Mesothelial cell of epicardium (in vitro differentiated cells): ENCODE measurements at places on chromosomes 16 and 17.

GRCh38 chr16:77585379-77586251 is 136.7 kb upstream of the NUDT7 start:
- H3K36me3 ChIP-seq, result no peaks in the 10 kb centered on the region
- H3K27ac ChIP-seq, result no peak overlapping the region
- H3K27me3 ChIP-seq, result peaks cover 2% of the 10 kb centered on the region
- H3K4me3 ChIP-seq, result no peak overlapping the region

DNA sequence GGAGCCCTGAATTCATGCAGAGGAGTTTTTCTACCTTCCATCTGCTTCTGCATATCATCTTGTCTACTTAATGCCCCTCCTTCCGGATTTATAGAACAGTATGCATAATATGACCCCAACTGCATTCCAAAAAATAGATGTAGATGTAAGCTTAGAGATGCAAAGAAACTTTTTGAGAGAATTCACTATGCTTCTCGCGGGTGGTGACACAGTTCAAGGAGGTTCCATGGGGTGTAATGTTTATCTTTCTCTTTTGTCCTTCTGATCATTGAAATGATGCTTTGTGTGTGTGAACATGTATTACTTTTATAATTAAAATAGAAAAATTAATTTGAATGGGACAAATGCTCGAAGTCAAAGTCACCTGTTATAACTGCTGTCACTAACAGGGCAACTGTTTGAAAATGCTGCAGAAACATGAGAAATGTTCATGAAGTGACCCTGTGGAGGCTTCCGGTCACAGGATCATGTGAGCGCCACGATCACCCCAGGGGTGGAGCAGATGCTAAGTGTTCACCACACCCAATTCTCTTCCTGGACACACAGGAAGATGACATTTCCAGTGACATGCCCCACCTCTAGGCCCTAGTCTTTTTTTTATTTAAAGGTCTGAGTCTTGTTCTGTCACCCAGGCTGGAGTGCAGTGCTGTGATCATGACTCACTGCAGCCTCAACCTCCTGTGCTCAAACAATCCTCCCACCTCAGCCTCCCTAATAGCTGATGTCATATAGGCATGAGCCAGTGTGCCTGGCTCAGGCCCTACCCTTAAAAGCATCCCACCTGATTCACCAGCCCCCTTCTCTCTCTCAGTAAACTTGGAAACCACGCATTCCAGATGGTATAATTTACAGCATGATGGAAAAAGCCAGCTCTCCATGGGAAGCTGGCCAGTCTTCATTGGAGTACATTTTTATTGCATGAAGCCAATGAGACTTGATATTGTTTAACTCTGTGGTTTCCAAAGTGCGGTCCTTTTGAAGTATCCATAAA is 21.0 kb upstream of the AGRP start:
- H3K27me3 ChIP-seq, result peaks cover 10% of the 10 kb centered on the region
- no peak for DNase-seq
- H3K27ac ChIP-seq, result no peak overlapping the region
- no peaks in the 10 kb centered on the region for H3K36me3 ChIP-seq
- H3K4me1 ChIP-seq, result peaks cover 2% of the 10 kb centered on the region

- no peaks in the 10 kb centered on the region for H3K27me3 ChIP-seq
- no peak for DNase-seq
- no peak overlapping the region for H3K27ac ChIP-seq
- H3K36me3 ChIP-seq, result peaks cover 34% of the 10 kb centered on the region
- H3K4me1 ChIP-seq, result peaks cover 11% of the 10 kb centered on the region
These were observed 132.4 kb upstream of the CHMP6 start for GRCh38 chr17:80859002-80859941.

GRCh38 chr17:41340934-41341861 is 9.4 kb downstream of the KRT33A start:
- H3K4me1 ChIP-seq, result peaks cover 20% of the 10 kb centered on the region
- no peak for DNase-seq
- H3K4me3 ChIP-seq, result no peak overlapping the region
- no peaks in the 10 kb centered on the region for H3K27me3 ChIP-seq

DNA sequence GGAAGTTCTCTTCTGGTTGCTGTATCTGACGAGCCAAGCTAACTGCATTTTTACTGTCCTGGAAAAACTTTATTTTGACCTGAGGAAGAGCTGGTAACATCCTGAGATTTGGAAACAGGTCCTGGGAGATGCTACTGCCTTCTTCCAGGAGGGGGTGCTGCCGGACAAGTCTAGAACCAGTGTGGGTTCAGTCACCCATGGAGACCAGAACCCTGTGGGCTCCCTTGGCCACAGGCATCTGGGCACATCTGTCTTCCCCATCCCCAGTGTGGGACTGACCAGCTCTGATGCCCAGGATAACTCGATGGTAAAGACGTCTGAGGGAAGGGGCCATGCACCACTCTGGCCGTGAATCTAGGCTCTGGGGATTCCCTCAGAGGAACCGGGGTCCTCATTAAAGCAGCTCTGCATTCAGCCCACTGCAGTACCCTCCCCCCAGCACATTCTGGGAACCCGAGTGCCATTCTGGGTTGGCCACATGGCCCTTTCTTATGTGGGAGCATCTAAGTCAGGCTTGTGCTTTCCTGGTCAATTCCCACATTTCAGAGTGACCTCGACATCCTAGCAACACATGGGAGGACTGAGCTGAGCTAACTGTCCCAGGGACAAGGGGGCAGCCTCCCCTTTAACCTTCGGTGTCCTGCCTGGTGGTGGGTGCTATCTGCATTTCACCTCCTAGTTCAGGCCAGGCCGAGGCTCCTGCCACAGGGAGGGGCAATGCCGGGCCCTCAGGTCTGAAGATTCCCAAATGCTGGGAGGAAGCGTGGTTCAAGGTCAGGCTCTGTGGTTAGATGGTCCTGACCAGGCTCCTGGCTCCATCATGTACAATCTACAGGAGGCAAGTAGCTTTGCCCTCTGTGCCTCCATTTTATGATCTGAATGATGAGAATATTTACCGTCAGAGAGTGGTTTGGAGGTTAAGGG is 6.4 kb downstream of the C16orf86 start:
- DNase-seq, result no peak
- no peak overlapping the region for H3K4me3 ChIP-seq
- peaks cover 6% of the 10 kb centered on the region for H3K36me3 ChIP-seq

DNA sequence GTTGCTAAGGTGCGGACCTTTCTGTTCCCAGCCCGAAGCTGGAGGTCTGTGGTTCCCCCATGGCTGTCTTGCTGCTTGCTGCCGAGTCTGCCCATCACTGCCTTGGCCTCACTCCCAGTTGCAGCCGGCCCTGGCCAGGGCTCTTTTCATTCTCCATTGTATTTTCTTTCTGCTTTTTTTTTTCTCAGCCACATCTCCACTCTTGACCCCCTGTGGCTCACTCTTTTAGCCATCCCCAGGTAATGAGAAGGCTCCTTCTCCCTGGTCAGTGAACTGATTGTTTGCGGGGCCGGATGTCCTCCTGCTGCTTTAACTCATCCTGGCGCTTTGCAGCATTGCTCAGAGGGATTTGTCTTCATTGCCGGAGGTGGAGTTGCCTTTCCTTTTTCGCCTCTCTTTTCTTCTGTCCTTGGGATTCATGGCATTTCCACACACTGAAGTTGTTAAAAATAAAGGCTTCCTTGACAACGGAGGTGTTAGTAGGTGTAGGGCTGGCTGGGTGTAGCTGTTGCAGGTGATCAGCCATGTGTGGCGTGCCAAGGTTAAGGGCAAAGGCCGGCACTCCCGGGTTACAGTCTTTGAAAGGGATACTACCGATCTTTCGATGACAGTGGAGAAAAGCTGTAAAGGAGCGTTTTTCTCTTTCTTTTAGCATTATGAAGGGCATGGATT is 34.1 kb downstream of the MAP2K6 start:
- H3K36me3 ChIP-seq, result peaks cover 1% of the 10 kb centered on the region
- H3K27me3 ChIP-seq, result no peaks in the 10 kb centered on the region
- peak overlapping the region; percentile 74 for H3K27ac ChIP-seq
- peaks cover 5% of the 10 kb centered on the region for H3K4me1 ChIP-seq
- no peak for DNase-seq

DNA sequence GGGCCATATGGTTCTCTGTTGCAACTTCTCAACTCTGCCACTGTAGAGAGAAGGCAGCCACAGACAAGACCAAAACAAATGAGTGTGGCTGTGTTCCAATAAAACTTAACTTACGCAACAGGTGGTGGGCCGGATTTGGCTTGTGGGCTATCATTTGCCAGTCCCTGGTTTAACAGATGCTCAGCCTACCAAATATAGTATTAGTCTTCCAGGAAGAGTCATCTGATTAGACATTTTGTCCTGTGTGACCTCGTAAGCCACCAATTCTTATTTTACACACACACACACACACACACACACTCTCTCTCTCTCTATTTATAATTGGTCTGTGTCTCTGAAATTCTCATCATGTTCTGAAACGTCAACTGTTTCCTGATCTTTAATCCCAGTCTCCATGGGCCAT is 245.9 kb downstream of the XYLT1 start:
- H3K4me1 ChIP-seq, result peaks cover 9% of the 10 kb centered on the region
- peak overlapping the region; percentile 23 for H3K27ac ChIP-seq
- no peak for DNase-seq
- no peaks in the 10 kb centered on the region for H3K36me3 ChIP-seq

GRCh38 chr17:74467221-74467951 is 952 bp downstream of the CD300A start:
- H3K4me3 ChIP-seq, result no peak overlapping the region
- H3K27ac ChIP-seq, result no peak overlapping the region
- DNase-seq, result no peak
- H3K36me3 ChIP-seq, result no peaks in the 10 kb centered on the region
- peaks cover 29% of the 10 kb centered on the region for H3K27me3 ChIP-seq

DNA sequence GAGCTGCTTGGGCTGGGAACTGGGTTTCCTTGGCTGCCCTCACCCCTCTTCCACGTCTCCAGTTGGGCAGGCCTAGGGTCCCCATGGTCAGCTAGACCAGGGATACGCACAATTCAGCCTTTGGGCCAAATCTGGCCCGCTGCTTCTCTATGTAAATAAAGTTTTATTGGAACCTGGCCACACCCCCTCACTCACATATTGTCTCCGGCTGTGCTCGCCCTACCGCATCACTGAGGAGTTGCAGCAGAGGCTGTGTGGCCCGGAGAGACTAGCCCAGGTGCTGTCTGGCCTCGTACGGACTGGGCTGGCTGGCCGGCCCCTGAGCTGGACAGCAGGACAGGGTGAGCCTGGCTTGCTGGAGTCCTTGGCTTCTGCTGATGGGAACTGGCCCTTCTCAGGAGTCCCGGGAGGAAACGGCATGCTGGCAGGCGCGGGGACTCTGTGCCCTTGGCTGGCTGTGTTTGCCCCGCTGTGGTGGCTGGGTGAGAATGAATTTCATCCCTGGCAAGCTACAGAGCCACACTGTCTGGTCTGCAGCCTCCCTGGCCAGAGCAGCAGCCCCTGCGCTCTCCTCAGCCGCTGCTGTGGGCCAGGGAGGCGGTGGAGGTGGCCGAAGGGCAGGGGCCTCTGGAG is 82.0 kb downstream of the ENGASE start:
- DNase-seq, result no peak
- no peak overlapping the region for H3K27ac ChIP-seq
- H3K4me3 ChIP-seq, result no peak overlapping the region
- H3K4me1 ChIP-seq, result no peaks in the 10 kb centered on the region
- H3K36me3 ChIP-seq, result no peaks in the 10 kb centered on the region

GRCh38 chr17:50527155-50527762 is 5.3 kb upstream of the EPN3 start:
- DNase-seq, result no peak
- peaks cover 12% of the 10 kb centered on the region for H3K4me1 ChIP-seq
- no peak overlapping the region for H3K4me3 ChIP-seq
- H3K36me3 ChIP-seq, result no peaks in the 10 kb centered on the region
- no peaks in the 10 kb centered on the region for H3K27me3 ChIP-seq

- peaks cover 27% of the 10 kb centered on the region for H3K4me1 ChIP-seq
- H3K27ac ChIP-seq, result no peak overlapping the region
These were observed 112.7 kb downstream of the ADCY9 start for GRCh38 chr16:4003576-4003975.

DNA sequence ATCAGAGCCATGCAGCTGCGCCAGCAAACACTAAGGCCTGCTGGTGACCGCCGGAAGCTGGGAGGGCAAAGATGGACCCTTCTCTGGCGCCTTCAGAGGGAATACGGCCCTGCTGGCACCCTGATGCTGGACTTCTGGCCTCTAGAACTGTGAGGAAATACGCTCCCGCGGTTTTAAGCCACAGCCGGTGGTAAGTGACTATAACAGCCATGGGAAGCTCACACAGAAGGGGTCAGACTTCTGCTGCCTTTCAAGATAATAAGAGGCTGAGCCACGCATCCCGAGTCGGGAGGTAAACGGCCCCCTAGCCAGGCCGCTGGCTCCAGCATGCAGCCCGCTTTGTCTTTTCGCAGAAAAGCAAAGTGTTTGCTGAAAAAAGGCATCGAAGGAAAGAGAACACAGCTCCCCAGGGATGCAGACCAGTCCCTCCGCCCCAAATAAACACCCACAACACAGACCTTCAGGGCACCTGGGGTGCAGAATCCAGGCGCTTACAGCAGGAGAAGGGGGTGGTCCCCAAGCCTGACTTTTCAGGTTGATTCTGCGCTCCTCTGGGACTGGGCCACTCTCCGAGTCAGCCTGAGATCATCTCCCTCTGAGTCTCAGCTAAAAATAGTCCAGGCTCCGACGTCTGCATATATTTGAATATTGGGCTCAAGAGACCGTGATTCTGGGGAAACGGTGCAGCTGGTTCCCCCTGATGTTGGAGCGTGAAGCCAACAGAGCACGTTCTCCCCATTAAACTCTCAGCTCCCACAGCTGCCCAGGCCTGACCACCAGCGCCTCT is 89.7 kb downstream of the MGAT5B start:
- no peaks in the 10 kb centered on the region for H3K4me1 ChIP-seq
- DNase-seq, result no peak
- H3K27ac ChIP-seq, result no peak overlapping the region
- H3K27me3 ChIP-seq, result peaks cover 18% of the 10 kb centered on the region
- no peak overlapping the region for H3K4me3 ChIP-seq

DNA sequence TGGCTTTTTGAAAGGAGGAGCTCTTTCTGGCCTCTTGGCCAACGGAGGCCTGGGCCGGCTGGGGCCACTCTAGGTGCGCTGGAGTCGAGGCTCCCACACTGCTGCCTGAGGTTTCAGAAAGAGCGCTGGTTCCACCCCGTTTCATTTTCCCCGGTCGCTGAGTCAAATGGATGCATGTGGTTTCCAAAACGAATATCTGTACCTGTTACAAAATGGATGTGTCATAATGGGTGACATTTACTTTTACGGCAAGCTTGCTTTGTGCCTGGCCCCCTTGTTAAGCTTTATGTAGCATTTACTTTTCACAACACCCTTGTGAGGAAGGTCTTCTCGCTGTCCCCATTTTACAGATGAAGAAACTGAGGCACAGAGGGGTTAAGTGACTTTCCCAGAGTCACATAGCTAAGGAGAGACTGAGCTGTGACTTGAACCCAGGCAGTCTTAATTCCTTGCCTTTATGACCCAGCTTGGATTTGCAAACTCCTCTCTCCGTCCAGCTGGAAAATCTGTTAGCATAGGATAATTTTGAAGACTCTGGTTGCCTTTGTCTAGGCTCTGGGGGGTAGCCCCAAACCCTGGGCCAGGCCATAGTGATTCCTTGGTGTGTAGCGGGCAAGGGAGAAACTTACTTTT is 10.6 kb downstream of the KSR1 start:
- H3K36me3 ChIP-seq, result no peaks in the 10 kb centered on the region
- no peak overlapping the region for H3K27ac ChIP-seq
- H3K4me3 ChIP-seq, result no peak overlapping the region
- H3K27me3 ChIP-seq, result no peaks in the 10 kb centered on the region
- no peak for DNase-seq
